ENCODE measurements at places on chromosomes 11 and 22.

DNA sequence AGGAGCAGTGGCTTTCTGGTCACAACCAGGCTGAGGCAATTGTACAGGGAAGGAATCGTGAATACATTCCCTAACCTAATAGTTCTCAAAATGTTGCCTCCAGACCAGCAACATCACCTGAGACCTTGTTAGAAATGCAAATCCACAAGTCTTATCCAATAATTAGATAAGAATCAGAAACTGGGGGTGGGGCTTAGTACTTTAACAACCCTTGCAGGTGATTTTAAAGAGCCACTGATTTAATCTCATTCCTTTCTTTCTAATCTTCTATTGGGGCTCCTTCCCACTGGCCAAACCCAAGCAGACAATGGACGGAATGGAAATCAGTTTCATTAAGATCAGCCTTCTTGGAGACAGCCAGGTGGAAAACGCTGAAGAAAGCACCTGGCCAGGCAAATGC, 142.4 kb upstream of the DDI1 start:
- no peak for DNase-seq

- no peak for DNase-seq
Measured at GRCh38 chr11:127506126-127506525, 505.6 kb upstream of the KIRREL3 start.

DNA sequence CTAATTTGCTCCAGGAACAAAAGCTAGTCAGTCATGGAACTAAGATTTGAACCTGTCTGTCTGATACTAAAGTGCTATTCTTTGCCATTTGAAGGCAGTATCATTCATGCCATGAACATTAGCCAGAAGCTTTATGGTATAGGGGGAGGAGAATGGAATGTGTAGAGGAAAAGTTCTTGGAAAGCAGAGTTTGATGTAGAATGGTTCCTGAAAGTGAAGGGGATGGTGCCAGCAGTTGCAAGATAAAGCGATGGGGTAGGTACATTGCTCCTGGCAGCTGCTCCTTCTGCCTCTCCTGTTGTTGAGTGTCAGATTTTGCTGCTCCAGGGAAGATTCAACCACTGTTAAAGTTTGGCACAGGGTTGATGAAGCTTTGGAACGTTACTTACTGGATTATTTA, 53.4 kb downstream of the ARHGAP42 start:
- no peak for DNase-seq

DNA sequence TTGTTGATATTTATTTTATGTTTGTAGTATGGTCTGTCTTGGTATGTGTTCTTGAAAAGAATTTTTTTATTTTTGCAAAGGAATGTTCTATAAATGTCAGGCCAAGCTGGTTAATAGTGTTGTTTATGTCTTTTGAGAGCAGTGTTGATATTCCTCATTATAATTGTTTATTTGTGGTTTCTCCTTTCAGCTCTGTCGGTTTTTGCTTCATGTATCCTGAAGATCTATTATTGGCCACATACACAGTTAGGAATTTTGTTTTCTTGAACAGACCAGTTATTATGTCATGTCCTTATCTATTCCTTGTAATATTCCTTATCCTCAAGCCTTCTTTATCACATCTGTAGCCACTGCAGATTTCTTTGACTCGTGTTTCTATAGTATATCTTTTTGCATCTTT, 56.5 kb downstream of the PDHX start:
- no peak for DNase-seq

- DNase-seq, result no peak
Measured at GRCh38 chr11:68980776-68981065, at the start of gene MRGPRD. Gene MRGPRD (minus strand): TSS chr11:68980986. CDS start chr11:68980986, 0 bp downstream.

DNA sequence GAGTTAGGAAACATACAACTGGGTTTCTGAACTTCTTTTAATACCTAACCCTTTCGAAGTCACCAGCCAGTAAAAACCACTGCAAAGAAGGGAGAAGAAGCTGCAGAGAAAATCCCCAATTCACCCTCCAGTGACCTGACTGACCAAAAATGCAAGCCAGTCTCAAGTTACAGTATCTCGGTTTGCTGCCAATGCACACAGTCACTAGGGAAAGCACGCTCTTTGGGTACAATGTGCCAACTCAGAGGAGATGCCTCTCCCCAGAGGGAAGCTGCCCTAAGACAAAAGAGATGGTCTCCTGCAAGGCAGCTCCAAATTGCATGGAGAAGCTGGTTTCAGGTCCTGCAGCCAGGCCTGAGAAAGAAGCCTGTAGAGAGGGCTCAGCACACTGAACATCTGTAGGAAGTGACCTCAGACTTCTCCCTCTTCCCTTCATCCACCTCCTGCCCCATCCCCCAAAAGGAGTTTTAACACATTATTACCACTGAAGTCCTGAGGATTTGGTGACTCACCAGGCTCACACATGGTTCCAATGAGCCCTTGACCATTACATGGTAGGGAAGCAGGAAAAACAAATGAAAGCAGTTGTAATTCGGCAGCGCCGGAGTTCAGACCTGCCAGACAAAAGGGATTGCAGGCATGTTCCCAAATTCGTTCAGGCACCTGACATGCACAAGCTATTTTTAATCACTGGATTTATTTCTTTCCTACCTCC, 90.1 kb downstream of the ETS1 start:
- DNase-seq, result no peak

DNA sequence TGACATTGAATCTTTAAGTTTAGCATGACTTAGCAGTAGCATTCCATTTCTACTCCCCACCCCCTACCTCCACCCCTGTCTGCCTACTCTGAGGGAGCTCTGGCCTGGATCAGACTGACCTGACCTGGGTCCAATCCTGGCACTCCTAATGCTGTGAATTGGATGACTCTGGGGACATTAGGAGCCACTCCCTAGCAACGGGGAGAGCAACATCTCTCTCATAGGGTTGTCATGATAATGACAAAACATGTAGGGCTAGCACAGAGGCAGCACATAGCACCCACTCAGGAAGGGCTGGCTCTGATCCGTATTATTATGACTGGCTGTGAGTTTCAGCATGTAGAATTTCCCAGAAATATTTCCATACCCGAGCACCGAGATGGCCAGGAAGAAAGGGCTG, 40.5 kb downstream of the CABIN1 start:
- no peak for DNase-seq

GRCh38 chr11:15198284-15198683, 83.6 kb downstream of the INSC start:
- DNase-seq, result no peak

- DNase-seq, result no peak
Measured at GRCh38 chr11:11584937-11585336, 36.9 kb downstream of the GALNT18 start.

DNA sequence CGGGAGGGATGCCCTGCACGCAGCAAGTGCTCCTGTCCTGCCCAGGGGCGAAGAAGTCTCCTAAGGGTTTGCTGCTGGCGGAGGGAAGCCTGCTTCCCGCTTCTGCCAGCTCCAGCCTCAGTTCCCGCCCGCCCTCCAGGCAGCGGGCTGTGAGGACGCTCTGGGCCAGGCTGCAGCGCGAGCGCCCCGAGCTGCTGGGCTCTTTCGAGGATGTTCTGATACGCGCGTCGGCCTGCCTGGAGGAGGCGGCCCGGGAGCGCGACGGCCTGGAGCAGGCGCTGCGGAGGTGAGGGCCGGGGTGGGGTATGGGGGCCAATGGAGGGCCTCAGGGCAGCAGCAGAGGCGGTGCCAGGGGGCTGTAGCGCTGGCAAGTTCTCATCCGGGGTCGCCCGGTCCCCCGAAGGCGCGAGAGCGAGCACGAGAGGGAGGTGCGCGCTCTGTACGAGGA, 2.2 kb downstream of the CRACR2B start:
- no peak for DNase-seq

GRCh38 chr11:75384438-75385080, 14.8 kb upstream of the RPS3 start:
- DNase-seq, result peak; percentile 80

GRCh38 chr11:119537306-119538253, 114.6 kb upstream of the THY1 start:
- DNase-seq, result no peak

DNA sequence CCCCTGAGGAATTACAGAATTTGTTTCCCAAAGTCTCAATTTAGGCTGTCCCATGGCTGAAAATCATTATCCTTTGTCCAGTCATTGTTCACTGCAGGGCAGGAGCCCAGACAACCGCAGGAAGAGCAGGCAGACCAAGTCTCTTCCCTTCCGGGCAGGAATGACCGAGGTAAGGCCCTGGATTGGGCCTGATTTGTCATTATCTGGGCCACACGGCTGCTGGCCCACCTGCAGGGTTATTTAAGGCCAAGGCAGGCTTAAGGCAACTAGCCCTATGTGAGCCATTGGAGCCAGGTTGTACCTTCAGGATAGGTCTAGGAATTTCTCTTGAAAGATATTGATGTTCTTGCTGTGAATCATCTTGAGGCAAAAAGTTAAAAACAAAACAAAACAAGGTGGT, 9.7 kb upstream of the IL10RA start:
- no peak for DNase-seq

DNA sequence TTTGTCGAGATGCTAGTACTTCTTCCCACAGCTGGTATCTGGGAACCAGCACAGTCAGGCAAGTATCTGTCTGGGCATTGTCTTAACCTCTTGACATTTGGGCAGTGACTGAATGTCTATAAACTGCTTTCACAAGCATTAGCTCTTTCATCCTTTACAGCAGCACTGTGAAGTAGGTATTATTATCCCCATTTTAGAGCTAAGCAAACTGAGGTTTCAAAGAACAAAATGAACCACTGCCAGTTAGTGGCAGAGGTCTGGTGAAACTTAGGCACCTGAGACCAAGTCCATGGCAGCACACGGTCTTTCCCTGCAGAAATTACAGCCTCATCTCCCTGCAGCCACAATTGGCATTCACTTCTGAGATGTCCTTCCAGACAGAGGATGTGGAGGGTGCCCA, 111.0 kb upstream of the TBCEL start:
- DNase-seq, result no peak

DNA sequence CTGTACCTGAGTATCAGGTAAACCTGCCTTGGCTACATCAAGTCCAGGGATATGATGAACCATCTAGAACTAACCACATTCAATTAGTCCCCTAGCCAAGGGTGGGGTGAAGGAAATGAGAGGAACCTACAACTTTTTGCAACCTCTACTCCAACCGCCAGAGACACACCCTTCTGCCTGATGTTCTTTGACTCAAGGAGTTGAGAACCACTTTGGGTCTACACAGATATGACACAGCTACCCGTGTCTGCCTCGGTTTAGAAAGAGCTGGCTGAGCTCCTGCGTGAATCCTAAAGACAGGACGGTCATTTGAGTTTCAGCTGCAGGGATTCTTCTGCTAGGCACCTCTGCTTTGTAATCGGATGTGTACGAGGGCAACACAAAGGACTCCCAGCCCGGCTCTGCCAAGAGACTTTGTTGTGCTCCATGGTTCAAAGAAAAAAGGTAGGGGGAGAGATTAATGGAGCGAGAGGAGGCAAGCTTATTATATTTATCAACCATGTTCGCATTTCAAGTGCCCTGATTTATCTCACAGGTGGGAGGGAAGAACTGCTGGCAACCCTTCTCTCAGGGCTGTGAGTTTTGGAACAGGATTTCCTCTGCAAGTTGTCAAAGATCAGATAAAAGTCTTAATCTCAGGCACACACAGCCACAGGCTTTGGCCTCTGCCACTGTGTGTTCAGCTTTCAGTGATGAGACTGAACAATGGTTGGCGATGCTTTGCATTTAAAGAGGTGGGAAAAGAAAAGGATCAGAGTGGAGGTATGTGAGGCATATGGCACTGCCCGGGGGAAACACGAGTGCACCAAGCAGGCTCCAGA, 35.1 kb downstream of the FLI1 start:
- no peak for DNase-seq

DNA sequence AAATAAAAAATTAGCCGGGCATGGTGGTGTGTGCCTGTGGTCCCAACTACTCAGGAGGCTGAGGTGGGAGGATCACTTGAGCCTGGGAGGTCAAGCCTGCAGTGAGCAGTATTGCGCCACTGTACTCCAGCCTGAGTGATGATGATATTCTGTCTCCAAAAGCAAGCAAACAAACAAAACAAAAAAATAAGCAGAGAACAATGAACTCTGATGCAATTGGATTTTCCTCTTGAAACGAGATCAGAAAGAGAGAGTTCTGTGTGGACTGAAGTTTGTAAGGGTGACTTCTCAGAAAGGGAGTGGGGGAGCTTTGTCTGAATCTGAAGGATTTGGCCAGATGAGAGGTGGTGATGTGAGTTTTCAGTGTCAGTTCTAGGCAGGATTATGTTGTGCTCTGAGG, 6.0 kb upstream of the TMEM123 start:
- no peak for DNase-seq

DNA sequence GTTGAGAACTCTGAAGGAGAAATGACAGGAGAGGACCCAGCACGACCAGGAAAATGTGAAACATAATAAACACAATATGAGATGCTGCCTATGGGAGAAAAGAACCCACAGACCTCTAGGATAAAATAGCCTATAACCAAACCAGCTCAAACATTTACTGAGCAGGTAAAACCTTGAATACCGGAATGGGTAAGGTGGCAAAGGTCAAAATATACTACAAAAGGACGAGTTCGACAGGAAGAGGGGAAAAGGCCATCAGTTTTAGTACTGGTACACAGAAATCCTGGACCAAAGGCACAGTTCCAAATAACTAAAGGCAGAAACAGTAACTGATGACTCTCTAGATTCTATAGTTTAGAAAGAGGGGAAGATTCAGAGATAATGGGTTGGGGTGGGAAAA, 96.3 kb downstream of the AMBRA1 start:
- DNase-seq, result no peak

DNA sequence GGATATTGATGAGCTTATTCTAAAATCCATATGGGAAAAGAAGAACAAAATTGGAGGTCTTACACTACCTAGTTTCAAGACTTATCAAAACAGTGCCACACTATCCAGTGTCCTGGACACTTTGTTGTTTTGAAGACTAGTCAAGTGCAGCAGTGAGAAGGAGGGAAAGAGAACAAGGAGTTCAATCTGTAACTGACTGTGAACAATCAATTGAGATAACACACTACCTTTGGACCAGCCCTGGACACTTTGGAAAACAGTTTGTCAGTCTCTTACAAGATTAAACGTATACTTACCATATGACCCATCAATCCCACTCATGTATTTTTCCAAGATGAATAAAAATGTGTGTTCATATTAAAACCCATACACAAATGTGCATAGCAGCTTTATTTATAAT, 10.0 kb upstream of the CSTF3 start:
- DNase-seq, result no peak

GRCh38 chr11:111541254-111542061, 938 bp downstream of the LAYN start:
- DNase-seq, result peak; percentile 16

GRCh38 chr11:88508759-88509581, 171.4 kb upstream of the CTSC start:
- no peak for DNase-seq

DNA sequence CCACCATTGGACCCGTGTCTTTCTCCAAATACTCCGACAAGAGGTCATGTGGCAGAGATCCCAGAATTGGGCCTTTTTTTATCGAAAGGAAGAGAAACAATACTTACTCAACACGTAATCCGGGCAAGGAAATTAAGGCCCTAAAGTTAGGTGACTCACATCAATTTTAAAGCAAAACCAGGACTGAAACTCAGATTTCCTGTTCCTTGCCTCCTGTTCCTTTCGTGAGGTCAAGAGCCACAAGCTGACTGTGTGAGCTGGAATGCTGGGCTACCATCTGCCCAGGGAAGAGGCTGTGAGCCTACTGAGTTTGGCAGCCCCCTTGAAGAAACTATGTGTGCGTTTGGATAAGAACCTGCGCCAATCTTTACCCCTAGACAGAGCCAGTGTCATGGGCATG, 27.1 kb upstream of the MRGPRX2 start:
- no peak for DNase-seq

- no peak for DNase-seq
Measured at GRCh38 chr22:22934543-22935055, 47.0 kb downstream of the IGLL5 start.

GRCh38 chr11:61553373-61554171, 27.3 kb downstream of the SYT7 start:
- no peak for DNase-seq

- DNase-seq, result no peak
Measured at GRCh38 chr11:68010090-68011041, at the start of gene ALDH3B1. Gene ALDH3B1 (plus strand): TSS chr11:68010327. CDS start chr11:68015298, 4,971 bp downstream.
